SW480 (cell line): ENCODE measurements at places on chromosomes 3 and 15.
A peak's percentile ranks its signal among the peaks of the same experiment; 100 is the strongest.

DNA sequence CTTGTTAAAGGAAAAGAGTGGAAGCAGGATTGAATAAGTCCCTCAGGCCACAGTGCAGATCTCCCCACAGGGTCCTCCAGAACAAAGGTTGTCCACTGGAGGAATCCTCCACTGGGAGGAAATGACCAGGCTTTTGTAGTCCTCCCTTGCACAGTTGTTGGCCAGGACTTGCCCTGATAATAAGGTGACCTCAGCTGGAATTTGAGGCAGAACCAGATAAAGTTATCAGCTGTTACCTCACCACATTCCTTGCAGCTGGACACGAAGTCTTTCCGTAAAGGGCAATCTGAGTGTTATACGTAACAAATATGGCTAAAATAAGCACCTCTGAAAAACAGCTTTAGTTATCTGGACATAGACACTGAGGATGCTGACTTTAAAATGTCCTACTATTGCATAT lies 83.5 kb upstream of the NAALADL2 start:
- no peak for DNase-seq

DNA sequence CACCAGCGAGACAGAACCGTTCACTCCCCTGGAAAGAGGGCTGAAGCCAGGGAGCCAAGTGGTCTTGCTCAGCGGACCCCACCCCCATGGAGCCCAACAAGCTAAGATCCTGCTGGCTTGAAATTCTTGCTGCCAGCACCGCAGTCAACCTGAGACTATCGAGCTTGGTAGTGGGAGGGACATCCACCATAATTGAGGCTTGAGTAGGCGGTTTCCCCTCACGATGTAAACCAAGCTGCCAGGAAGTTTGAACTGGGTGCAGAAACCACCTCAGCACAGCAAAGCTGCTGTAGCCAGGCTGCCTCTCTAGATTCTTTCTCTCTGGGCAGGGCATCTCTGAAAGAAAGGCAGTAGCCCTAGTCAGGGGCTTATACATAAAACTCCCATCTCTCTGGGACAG lies 151.0 kb downstream of the MBNL1 start:
- DNase-seq, result no peak

DNA sequence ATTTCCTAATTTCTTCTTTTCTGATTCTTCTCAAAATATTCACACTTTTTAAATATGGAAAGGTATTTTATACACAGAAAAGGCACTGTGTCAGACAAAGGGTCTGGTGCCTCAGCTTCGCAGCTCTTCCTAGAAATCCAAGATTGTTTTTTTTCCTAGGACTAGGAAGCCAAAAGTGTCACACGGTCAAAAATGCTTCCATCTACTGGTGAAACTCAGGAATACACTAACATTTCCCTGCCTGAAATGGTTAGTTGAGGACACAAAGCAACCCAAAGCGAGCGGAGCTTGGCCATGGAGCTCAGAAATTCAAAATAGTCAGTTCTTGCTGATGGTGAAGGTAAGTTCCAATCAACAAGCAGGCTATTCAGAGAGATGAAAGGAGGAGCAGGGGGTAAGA lies 426.5 kb upstream of the RASGRP1 start:
- DNase-seq, result peak; percentile 2

- DNase-seq, result peak; percentile 90
Observed at GRCh38 chr3:133479895-133480669, 80.2 kb downstream of the BFSP2 start.

DNA sequence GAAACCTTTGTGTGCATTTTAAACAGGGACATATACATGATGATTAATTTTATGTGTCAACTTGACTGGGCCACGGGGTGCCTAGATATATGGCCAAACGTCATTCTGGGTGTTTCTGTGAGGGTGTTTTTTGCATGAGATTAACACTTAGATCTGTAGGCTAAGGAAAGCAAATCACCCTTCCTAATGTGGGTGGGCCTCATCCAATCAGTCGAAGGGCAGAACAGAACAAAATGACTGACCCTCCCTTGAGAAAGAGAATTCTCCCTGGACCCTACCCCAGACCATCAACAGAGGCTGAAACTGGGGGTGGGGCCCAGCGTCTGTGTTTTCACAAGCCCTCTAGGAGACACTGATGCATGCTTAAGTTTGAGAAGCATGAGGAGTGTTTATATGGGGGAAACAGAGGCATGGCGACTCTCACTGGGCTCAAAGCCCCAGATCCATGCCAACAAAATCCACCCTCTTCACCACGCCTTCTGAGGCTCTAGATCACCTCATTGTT lies 56.2 kb downstream of the ITGA11 start:
- DNase-seq, result no peak

DNA sequence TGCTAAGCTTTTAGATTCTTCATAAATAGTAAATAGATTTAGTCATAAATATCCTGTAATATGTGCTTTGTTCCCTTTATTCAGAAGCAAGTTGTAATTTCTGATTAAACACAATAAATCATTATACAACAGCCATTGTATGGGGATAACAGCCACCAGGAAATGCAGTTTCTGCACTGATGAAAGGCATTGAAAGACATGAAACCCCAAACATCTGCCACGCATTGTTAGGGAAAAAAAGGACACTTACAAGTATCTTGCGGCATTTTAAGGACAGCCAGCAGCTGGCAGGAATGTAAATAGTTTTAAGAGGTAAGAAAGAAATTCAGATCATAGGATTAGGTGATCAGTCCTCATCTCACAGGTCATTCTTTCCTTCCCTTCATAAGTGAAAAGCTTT lies 801.1 kb upstream of the LMCD1 start:
- DNase-seq, result no peak

DNA sequence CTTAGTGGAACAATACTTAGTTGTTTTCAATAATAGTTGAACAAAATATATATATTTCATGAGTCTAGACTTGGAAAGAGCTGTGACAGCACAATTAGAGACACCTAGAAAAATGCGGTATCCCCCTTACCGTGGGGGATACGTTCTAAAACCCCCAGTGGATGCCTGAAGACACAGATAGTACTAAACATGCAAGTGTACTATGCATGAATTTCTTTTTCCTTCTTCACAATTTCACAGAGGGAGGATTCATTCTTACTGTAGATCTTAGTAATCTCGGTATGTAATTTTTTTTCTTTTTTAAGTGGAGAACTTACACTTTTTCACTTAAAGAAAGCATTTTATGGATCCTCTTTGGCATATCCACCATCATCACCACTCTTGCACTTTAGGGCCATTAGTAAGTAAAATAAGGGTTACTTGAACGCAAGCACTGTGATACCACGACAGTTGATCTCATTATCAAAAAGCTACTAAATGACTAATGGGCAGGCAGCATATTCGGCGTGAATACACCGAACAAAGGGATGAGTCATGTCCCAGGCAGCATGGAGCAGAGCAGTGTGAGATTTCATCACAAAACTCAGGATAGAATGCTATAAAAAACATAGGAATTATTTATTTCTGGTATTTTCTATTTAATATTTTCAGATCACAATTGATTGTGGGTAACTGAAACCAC lies 72.3 kb upstream of the ZNF280D start:
- peak; percentile 76 for DNase-seq

GRCh38 chr3:138692152-138692551 lies 83.6 kb downstream of the FAIM start:
- no peak for DNase-seq

DNA sequence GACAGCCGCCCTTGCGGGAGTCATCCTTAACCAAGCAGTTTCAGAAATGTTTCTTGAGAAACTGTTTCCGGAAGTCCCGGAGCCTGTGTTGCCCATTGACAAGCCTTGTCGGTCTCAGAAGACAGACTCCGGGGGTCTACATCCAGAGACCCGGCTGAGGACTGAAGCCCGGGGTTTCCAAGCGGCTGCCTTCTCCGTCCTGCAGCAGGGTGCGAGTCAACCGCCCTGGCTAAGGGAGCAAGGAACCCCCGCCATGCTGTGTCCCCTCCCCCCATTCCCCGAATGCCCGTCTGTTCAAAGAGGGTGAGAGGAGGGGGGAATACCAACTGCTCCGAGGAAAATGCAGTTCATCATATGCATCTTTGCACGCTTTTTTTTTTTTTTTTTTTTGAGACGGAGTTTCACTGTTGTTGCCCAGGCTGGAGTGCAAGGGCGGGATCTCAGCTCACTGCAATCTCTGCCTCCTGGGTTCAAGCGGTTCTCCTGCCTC lies 61.6 kb downstream of the ATP1B3 start:
- no peak for DNase-seq

- no peak for DNase-seq
Observed at GRCh38 chr15:85710340-85710842, 84.3 kb downstream of the KLHL25 start.

GRCh38 chr3:64763980-64764379 lies 76.2 kb upstream of the ADAMTS9 start:
- peak; percentile 11 for DNase-seq

GRCh38 chr3:121736112-121736511 lies 13.4 kb downstream of the GOLGB1 start:
- DNase-seq, result no peak

DNA sequence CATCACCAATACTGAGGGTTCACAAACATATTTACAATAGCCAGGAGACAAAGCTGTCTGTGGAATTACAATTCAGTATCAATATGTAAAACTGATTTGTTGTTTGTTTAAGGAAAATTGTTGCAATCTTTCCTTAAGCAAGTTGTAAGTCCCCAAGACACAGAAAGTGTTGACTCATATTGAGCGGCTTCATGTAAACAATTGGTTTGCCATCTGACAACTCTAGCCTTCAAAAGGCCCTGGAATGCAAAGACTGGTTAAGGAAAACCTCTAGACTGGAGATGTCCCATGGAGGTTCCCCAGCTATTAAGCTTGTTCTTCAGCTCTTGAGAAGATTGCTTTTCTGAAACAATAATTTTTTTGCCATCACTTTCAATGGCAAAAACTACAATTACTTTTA lies 283.7 kb upstream of the PROK2 start:
- no peak for DNase-seq
